ENCODE measurements at places on chromosomes 7 and 10.

GRCh38 chr10:4329225-4329624 lies 496.8 kb upstream of the AKR1E2 start:
- no peak for DNase-seq

DNA sequence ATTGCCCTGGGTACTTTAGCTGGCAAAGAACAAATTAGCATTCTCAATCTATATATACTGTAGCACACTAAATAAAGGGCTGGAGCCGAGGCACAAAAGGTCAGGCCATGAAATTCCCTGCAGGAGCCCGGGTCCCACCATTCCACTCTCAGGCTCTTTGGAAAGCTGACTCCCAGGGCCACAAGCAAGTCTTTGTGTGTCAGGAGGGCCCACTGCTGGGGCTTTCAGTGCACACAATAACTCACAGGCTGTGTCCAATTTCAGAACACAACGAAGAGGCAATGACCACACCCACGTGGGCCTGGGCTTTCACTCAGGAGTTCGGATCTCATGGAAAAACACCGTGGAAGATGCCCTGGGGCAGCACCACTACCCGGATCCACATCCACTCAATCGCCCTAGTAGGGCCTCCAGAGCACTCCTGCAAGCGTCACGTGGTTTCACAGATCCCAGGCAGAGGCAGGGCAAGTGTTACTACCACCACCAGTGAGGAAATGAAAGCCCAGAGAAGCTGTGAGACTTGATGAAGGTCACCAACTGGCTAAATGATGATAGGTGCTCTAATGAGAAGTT lies 60.3 kb downstream of the COBL start:
- no peak for DNase-seq

GRCh38 chr10:27687743-27688142 lies 57.9 kb downstream of the MKX start:
- DNase-seq = no peak

GRCh38 chr10:91313796-91314485 lies 93.5 kb downstream of the PCGF5 start:
- peak; percentile 16 for DNase-seq

DNA sequence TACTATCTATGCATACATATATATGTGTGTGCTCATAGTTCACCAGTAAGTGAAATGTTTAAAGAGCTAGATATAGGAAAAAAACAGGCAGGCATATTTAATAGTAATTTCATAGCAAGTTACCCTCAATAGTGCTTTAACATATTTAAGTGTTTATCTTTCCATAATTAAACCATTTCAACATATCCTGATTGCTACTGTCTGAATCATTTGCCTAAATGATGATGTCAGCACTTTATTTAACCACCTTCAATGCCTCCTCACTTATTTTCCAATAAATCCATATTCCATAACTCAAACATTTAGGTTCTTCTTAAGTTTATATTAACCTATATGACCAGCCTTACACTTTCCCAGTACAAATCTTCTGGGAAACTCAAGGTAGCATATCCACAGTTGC lies 601.1 kb downstream of the ARL4A start:
- no peak for DNase-seq

DNA sequence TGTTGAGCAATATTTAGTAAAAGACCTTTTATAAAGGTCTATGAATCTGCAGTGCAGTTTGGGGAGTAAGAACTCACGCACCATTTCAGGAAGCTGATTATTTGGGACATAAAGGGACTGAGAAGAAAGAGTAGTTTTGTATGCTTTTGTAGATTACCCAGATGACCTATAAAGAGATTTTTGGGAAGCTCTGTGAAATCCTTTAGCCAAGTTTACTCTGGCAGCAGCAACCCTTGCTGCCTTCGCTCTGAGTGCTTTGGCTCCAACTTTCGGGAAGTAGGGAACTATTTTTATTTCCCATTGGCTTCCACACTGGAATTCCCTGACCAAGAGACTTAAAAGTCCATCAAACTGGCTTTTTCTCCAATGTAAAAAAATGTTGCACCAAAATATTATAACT lies 1110.1 kb upstream of the PHF14 start:
- DNase-seq = no peak

GRCh38 chr7:126658684-126659083 lies 594.1 kb downstream of the GRM8 start:
- DNase-seq = no peak

- no peak for DNase-seq
Measured at GRCh38 chr7:22277375-22277774, 79.6 kb downstream of the RAPGEF5 start.

GRCh38 chr10:37975401-37975991 lies 951 bp downstream of the ZNF25 start:
- DNase-seq = peak; percentile 1

GRCh38 chr7:96143495-96144259 lies 178.2 kb downstream of the SLC25A13 start:
- DNase-seq = no peak

DNA sequence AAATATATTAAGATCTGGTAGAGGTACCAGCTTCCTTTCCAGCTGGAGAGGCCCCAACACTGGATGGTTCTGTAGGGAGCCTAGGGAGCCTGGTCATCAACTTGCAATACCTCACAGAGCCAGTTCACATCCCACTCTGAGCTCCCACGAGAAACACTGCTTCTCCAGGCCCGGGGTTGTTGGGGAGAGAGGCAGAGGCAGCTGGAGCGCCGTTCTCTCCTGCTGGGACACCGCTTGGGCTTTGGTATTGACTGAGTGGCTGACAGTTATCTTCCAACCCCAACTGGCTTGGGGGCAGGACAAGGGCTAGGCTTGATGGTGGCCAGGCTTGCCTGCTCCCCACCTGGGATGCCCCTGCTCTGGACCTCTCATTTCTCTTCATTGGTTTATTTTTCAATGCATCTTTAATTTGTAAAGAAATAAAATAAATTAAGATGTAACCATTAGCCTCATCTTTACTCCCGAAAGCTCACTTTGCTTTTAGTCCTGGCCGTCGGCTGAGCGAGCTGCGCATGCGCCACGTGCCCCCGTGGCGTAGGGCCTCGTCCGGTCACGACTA lies 10.0 kb upstream of the CHCHD1 start:
- DNase-seq = no peak

- no peak for DNase-seq
Measured at GRCh38 chr7:80725181-80725611, 86.8 kb downstream of the CD36 start.

- no peak for DNase-seq
Measured at GRCh38 chr7:116566666-116567065, 41.8 kb downstream of the CAV1 start.

DNA sequence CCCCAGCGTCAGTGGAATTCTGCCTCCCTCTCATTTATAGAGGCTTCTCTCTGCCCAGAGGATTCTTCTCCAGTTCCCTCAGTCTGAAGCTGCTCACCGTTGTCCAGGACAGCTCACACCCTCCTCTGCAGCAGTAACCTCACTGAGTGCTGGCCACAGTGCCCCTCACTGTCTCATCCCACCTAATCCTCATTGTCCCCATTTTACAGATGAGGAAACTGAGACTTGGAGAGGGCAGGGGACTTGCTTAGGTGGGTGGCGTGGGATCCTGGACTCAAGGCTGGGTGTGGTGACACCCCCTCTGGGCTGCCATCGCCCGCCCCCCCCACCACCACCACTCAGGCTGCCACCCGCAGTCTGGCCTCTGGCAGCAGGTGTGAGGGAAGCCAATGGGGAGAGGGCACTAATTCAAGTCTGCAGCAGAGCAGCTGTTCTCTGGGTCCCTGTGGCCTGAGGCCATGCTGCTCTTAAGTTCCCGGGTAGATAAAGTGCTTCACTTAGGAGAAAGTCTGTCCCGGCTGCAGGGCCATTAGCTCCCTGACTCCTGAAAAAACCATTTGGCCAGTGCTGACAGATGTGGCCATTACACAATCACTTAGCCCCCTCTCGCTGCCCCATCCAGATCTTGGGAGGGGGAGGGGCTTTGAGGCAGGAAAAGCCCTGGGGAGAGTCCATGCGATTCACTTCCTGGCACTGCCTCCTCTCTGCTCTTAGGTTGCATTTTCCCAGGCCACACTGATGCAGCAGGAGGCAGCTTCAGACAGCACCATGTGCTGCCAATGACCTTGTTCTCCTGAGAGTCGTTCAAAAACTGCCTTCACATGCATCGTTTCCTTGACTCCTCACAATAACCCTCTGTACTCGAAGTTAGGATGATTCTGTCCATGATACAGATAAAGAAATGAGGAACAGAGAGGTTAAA lies 36.3 kb downstream of the DRGX start:
- DNase-seq = no peak

DNA sequence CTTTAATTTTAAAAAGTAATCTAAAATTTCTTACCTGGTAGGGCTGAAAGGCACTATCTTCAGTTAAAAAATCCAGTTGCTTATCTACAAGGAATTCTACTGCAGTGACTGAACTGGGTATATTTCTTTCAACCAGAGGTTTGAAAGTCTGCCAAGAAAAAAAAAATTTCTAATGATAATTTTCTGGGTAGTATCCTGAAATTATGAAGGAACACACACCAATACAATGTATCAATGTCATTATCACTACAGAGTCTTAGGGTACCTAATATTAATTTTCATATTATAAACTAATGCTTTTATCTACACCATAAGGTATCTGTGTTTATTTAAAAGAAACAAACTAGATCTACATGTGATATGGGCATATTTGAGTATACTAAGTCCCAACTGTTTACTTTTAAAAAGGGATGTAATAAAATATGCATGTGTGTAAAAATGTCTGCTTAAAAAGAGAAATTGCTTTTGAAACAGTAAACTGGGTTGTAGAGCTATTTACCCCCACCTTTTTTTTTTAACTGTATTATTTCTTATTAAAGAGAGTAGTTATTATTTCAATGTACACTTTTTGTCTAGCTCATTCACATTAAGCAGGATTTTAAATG lies 131.6 kb downstream of the NRBF2 start:
- DNase-seq = no peak

GRCh38 chr10:75410132-75411005 lies 8.8 kb upstream of the ZNF503 start:
- DNase-seq = no peak

DNA sequence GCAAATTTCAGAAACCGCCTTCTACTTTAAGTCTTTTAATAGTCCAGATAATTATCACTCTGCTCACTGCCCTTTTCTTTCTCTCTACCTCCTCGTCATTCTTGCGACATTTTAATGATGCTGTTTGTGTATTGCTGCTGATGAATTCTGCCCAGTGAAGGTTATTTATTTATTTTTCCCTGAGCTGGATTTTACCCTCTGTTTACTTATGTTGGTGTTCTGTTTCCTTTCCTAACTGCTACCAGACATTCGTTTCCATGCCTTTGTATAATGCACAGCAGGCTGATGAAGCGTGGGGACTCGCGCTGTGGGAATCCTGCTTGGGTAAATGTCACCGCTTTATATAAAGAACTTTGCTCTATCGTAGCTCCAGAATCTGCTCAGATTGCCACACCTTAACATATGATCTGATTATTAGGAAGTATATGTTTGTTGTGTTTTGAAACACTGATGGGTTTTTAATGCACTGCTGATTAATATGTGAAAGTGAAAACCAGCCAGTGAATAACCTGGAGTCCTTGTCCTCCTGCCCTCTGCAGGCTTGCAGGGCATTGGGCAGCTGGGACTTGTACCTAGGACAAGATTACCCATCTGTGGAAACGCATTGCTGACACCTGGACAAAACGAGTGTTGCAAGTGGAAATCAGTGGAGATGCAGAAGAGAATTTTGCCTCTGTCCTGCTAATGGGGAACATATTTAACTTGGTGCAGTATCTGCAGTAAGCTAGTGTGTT lies 291.5 kb downstream of the SDK1 start:
- DNase-seq = no peak

GRCh38 chr10:12906051-12906541 lies 95.4 kb downstream of the CCDC3 start:
- DNase-seq = no peak

DNA sequence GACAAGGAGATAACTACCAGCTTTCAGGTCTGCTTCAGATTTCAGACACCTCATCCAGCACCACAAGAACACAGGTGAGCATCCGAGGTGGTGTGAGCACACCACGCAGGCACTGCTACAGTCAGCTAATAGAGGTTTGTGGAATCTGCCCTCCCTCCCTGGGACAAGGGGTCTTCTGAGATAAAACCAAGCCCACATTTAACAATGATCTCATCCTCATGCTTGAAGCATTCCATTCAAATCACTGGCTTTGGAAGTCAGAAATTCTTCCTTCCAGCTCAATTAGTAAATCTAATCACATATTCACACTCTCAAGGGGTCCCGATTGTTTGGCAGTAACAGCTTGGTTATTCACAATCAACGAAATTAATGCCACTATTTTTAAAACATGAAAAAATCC lies 331.4 kb downstream of the ELMO1 start:
- DNase-seq = no peak

GRCh38 chr10:126135941-126136595 lies 239.7 kb downstream of the FANK1 start:
- no peak for DNase-seq

GRCh38 chr10:129605986-129606518 lies 139.0 kb downstream of the MGMT start:
- no peak for DNase-seq

DNA sequence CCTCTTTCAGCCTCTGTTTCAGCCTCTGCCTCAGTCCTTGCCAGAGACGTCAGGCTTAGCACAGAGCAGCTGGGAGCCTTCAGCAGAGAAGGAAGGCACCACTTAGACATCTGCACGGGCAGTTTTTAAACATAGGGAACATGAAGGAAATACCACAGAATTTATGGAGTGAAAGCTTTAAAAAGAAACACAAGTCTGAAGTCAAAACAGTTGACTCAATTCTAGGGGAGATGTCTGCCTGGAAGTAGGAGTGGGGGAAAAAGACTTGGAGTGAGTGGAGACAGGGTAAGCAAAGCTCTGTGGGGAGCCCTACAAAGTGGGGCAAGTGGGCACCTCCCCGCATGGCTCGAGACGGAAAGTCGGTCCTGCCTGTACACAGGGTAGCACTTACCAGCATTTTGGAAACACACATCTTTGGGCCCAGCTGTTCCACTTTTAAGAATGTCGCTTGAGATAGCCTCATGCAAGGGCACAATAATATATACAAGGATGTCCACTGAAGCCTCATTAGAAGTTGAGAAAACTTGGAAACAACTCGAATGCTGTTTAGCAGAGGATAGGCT lies 5.0 kb upstream of the TBXAS1 start:
- no peak for DNase-seq

DNA sequence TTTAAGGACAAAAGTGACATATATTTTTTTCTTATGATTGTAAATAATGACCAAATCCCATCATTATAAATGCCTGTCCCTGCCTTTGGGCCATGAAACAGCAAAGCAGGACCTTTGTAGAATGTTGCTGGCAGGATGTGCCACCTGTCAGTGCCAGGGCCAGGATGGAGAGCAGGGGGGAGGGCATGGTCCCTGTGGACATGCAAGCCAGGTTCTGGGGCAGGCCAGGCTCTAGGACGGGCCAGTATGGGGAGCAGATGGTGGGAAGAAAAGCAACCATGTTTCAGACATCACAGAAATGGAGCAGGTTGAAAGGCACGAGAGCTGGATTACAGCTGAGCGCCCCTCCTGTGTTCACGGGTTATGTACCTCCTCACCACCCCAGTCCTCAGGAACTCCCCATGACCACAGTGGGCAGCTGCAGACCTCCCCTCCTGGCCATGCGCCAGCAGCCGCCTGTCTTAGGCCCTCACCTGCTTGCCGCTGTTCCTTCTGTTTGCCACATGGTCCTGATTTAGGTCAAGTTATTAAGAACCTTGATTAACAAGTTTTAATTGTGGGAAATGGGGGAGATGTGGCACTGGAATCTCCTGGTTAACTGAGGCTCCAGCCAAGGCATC lies 210.4 kb downstream of the PAXIP1 start:
- DNase-seq = no peak

- DNase-seq = no peak
Measured at GRCh38 chr7:141839256-141839655, 2.0 kb downstream of the PRSS37 start.
